NCI-H82 (cell line): ENCODE measurements at places on chromosomes 1 and 21.
A peak's percentile ranks its signal among the peaks of the same experiment; 100 is the strongest.

- peak; percentile 99 for DNase-seq
Measured at GRCh38 chr1:201925981-201926645, 20.2 kb downstream of the LMOD1 start.

- peak; percentile 71 for DNase-seq
Measured at GRCh38 chr1:225695578-225696337, 42.8 kb upstream of the ENAH start.

DNA sequence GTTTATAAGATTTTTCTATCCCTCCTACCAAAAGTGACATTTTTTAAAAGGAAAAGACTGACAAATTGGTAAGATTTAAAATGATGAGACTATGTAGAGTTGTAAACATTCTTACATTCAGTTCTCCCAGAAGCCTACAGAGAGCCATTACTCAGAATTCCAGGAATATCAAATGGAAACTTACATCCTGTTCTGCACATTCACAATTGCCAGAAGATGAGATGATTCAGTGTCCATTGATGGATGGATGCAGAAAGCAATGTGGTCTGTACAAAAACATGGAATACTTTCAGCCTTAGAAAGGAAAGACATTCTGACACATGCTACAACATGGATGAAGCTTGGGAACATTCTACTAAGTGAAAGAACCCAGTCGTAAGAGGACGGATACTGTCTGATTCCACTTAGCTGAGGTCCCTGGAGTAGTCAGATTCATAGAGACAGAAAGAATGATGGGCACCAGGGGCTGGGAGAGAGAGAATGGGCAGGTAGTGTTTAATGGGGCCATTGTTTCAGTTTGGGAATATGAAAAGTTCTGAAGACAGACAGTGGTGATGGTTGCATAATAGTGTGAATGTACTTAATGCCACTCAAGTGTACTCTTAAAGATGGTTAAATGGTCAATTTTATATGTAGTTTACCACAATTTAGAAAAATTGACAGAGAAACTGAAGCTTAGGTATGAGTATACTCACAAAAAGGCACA is 16.6 kb downstream of the MX1 start:
- no peak for DNase-seq

DNA sequence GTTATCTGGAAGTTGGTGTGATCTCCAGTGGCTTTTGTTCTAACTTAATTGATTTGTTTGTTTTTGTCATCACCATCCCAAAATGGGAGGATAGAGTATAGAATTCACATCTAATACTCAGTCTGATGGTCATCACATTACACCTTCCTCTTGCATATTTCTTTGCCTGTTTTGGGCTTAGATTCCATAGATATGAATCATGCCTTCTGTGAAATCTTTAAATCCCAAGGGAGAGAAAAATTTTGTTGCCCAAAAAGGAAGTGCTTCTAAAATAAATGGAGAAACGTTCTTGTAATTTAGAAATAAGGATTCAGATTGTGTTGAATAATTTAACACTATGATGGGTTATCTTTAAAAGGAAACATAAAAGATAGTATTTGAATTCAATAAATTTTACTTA is 446.0 kb upstream of the LRRC7 start:
- DNase-seq, result no peak

- no peak for DNase-seq
Measured at GRCh38 chr1:186446152-186446551, 14.8 kb downstream of the PDC start.

GRCh38 chr21:44802396-44803153 is 955 bp upstream of the UBE2G2 start:
- peak; percentile 49 for DNase-seq

DNA sequence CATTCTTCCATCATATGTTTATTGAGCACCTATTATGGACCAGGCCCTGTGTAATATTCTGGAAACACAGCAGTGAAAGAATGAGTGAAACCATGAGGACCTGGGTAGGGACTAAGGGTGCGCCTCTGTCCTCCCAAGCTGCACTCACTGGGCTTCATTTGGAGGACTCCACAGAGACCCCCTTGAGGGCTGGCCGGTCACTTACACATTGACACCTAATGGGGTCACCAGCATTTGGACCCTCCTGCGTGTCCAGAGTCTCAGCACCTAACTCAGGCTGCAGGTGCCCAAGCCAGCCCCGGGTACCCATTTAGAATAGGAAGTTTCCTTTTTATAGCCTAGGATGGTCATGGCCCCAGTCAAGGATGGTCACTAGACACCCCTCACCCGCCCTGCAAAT is 2.8 kb upstream of the FNDC5 start:
- no peak for DNase-seq

DNA sequence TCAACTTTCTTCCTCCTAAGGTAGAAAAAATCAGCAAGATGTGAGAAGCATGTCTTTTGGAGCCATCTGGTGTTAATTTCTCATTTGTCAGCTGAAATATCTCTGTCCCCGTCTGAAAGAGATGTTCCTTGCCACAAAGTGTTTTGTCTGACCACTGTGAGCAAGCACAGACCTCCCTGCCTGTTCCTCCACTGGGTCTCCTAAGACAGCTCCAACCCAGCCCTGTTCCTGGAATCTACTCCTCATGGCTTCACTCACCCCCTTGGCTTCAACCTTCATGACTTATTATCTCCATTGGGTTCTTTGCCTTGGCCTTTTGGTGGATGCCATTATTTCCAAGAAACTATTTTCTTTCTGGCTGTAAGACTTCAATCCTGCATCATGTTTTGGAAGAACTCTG is 65.7 kb upstream of the CACHD1 start:
- no peak for DNase-seq

GRCh38 chr1:230641346-230641745 is 935 bp upstream of the COG2 start:
- no peak for DNase-seq

- DNase-seq, result no peak
Measured at GRCh38 chr1:220768126-220768601, 18.5 kb upstream of the MTARC1 start.

DNA sequence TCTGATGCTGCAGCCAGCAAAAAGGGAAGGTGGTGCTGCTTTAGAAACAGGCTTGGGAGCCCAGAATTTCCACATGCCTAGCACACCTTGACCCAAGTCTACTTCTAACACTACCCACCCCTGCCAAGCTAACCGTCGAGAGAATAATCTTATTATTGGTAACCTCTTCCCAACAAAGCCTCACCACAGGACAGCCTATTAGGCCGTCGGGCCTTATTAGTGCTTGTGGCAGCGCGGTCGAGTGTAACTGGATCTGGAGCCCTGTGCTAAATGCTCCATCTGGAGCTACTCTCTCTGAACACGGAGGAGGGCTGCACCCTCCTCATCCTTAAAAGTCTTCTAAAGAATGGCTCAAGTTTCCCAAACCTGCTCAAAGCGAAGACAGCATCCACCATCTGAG is 165.5 kb upstream of the NFIA start:
- DNase-seq, result peak; percentile 98

GRCh38 chr1:193211539-193211938 is 25.1 kb upstream of the B3GALT2 start:
- DNase-seq, result no peak

DNA sequence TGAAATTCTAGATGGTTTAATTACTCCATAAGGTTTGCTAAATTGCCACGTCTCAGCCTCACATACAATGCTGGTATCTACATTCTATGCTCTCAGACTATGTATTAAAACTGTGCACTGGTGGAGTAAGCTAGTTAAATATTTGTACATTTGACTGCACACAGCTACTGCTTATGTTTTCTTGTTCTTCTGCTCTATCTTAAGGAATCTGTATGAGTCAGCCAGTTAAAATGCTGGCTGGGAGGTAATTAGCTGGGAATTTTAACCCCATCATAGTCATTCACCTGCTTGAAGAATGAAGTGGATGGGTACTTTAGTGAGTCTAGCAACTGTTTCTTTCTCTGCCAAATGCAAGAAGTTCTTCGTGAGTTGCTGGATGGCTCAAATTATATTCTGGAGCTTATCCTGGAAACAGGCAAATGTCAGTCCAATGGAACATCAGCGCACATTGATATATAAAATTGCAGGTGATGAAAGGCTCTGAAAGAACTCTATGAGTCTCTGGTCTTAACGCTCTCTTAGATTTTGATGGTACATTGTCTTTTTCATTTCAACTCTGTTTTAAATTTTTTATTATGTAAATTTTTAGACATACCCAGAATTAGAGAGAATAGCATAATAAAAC is 83.4 kb downstream of the BACH1 start:
- DNase-seq, result no peak

DNA sequence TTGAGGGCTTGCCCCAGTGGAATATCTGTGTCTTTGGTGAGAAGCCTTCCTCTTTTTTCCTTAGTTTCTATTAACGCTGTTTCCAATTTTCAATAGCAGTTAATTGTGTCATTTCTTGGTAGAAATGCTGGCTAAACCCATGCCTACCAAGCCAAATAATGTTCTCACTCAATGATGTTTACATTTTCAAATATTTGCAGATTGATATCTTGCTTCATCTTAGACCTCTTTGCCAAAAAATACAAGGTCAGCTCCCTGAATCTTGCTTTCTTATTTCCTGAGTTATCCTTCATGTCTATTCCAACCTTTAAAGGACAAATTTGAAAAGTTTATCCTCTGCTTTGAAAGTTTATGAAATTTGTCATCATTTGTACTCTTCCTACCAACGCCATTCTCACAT is 5.1 kb downstream of the KCNJ15 start:
- no peak for DNase-seq

DNA sequence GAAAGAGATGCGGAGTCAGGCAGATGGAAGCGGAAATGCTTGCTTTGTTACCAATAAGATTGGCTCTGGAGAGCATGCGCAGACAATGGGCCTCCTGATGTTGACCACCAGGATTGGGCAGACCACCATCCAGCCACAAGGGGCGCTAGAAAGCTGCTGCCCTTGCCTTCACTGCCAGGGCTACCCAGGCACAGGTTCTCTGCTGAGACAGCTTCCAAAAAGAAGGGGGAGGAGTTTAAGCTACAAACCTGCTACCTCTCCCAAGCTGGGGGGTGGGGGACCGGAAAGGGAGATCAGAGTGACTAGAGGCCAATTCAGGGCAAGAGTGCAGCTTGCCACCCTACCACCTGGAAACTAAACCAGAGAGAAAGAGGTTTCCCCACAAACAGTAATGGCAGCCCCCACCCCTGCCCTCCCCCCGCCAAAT is 369.7 kb downstream of the RRAGC start:
- DNase-seq, result peak; percentile 86

DNA sequence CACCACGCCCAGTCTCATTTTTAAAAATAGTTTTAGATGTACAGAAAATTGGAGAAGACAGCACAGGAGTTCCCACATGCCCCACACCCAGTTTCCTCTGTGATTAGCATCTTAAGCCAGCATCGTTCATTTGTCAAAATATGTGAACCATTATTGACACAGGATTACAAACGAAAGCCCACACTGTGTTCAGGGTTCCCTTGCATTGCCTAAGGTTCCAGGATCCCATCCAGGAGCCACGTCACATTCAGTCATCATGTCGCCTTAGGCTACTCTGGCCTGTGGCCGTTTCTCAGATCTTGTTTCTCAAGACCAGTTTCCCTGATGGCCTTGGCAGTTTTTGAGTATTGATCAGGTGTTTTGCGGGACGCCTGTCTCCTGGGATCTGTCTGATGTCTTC is 34.7 kb upstream of the TNFRSF1B start:
- no peak for DNase-seq

DNA sequence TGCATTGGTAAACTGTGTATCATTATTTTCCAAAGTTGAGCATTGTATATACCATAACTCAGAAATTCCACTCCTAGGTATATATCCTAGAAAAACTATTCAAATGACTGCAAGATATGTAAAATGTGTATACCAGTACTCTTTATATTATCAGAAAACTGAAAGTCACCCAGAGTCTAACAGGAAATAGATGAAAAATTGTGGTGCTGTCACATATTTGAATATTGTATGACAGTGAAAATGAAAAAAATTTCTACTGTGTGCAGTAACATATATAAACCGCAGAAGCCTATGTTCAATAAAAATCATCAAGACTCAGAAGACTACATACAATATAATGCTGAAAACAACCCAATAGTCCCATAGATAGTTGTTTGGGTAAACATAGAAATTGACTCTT is 74.4 kb upstream of the LYPLAL1 start:
- no peak for DNase-seq

DNA sequence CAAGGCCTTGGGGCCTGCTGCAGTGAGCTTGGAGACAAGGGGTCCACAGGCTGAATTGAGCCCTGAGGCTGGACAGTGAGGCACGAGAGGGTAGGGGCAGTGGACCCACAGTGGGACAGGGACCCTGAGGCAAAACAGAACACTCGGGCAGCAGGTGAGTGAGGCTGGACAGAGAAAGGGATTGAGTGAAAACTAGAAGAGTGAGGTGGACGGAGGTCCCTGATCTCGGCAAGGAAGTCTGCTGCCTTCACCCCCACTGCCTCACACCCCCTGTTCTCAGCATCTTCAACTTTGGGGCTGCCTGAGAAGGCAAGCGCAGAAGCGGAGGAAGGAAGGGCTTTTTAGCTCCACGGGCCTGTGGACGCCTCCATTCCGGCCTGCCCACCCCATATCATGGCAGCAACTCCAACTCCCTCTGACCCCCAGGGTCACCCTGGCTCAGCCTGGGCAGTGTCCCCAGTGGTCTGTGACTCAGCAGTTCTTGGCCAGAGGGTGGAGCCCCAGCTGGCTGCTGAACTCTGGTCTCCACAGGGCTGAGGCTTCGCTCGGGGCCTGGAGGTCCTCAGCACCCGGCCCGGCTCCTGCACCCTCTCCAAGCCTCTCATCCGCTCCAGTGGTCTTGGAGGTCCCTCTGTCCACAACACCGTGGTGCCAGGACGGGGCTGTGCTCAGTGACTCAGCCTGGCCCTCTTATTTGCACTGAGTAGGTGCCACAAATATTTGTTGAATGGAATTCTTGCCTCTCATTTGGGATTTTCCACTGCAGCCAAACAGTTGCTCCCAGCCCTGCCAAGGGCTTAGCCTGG is 60.0 kb upstream of the EPS8L3 start:
- DNase-seq, result no peak

- peak; percentile 33 for DNase-seq
Measured at GRCh38 chr1:158180741-158181576, at the start of gene CD1D. TSS of gene CD1D (plus strand) at chr1:158180895. CDS start at chr1:158181102, 207 bp downstream.

- no peak for DNase-seq
Measured at GRCh38 chr1:53074313-53075154, 12.5 kb downstream of the PODN start.

GRCh38 chr1:21550097-21550496 is 40.9 kb downstream of the ALPL start:
- no peak for DNase-seq

- no peak for DNase-seq
Measured at GRCh38 chr1:12565094-12565965, 52.7 kb downstream of the DHRS3 start.

GRCh38 chr1:192376374-192376773 is 59.6 kb downstream of the RGS21 start:
- no peak for DNase-seq
